ENCODE measurements at places on chromosomes 11 and 22.

- H3K27ac ChIP-seq: no peak overlapping the region
- peaks cover 41% of the 10 kb centered on the region for H3K4me1 ChIP-seq
- H3K36me3 ChIP-seq: peaks cover 6% of the 10 kb centered on the region
- no peak for DNase-seq
- no peak overlapping the region for H3K4me3 ChIP-seq
Observed at GRCh38 chr11:35340715-35341114, 78.6 kb downstream of the SLC1A2 start.

GRCh38 chr11:9905501-9905951 is 241.6 kb downstream of the SWAP70 start:
- no peak overlapping the region for H3K4me3 ChIP-seq
- H3K27me3 ChIP-seq: no peaks in the 10 kb centered on the region
- H3K36me3 ChIP-seq: no peaks in the 10 kb centered on the region
- no peak overlapping the region for H3K27ac ChIP-seq
- H3K4me1 ChIP-seq: no peaks in the 10 kb centered on the region

DNA sequence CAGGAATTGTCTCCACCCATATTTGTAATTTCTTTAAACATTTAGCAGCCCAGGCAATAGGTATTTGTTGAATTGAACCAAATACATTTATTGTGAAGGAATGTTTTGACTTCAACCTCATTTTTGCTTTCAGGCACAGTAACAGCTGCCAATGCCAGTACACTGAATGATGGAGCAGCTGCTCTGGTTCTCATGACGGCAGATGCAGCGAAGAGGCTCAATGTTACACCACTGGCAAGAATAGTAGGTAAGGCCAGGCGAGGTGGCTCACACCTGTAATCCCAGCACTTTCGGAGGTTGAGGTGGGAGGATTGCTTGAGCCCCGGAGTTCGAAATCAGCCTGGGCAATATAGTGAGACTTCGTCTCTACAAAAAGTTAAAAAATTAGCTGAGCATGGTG is 20.9 kb downstream of the ACAT1 start:
- no peak for DNase-seq
- no peak overlapping the region for H3K27ac ChIP-seq
- H3K4me1 ChIP-seq: peaks cover 25% of the 10 kb centered on the region
- H3K36me3 ChIP-seq: peaks cover 64% of the 10 kb centered on the region

- peaks cover 38% of the 10 kb centered on the region for H3K36me3 ChIP-seq
- H3K4me3 ChIP-seq: peak overlapping the region; percentile 94
- peak overlapping the region; percentile 91 for H3K27ac ChIP-seq
- H3K27me3 ChIP-seq: no peaks in the 10 kb centered on the region
Observed at GRCh38 chr11:96341211-96342013, 1.6 kb downstream of the MAML2 start.

DNA sequence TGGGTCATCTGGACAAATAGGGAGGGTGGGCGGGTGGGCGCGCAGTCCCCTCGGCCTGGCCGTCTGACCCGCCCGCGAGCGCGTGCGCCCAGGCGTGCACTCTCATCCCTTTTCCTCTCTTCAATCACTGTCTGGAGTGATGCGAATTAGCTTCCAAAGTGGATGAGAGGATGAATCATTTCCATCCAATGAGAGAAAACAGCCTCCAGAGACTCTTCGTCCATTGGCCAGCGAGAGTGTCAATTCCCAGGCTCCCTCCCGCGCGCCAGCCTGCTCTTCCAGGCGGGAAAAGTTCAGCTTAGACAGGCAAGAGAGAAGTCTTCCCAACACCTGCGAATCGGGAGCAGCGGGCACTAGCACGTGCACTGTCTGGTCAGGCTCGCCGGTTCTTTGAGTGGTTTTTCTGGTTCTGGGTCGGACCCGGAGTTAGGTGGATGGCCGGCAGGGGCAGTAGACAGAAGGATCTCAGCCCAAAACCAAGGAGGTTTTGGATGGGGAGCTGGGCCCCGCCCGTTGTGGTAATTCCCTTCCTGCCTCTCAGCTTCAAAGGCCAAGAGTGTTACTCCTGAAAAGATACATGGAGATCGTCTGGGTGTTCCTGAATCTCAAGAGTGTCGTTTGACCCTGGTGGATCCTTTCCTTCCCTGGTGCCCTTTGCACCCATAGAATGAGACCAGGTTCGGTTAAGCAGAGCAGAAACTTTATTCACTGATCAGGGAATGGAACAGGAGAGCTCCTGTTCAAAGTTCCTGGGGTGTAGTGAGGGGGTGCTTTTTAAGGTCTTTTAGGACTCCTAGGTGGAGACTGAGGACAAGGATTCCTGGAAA is 33.4 kb upstream of the GLYATL1 start:
- H3K4me1 ChIP-seq: no peaks in the 10 kb centered on the region
- DNase-seq: no peak

- no peaks in the 10 kb centered on the region for H3K27me3 ChIP-seq
- DNase-seq: no peak
- peak overlapping the region; percentile 6 for H3K27ac ChIP-seq
- H3K36me3 ChIP-seq: peaks cover 32% of the 10 kb centered on the region
- H3K4me3 ChIP-seq: peak overlapping the region; percentile 49
Observed at GRCh38 chr11:96306933-96307775, 35.8 kb downstream of the MAML2 start.

- no peak overlapping the region for H3K4me3 ChIP-seq
- H3K4me1 ChIP-seq: no peaks in the 10 kb centered on the region
- no peak for DNase-seq
- no peak overlapping the region for H3K27ac ChIP-seq
- H3K36me3 ChIP-seq: no peaks in the 10 kb centered on the region
- peaks cover 3% of the 10 kb centered on the region for H3K27me3 ChIP-seq
Observed at GRCh38 chr11:112715056-112715455, 246.2 kb upstream of the NCAM1 start.

GRCh38 chr22:26450453-26451185 is 21.6 kb downstream of the ASPHD2 start:
- no peak overlapping the region for H3K4me3 ChIP-seq
- peaks cover 4% of the 10 kb centered on the region for H3K36me3 ChIP-seq
- no peak overlapping the region for H3K27ac ChIP-seq
- H3K4me1 ChIP-seq: no peaks in the 10 kb centered on the region

GRCh38 chr11:134531327-134532130 is 119.5 kb upstream of the B3GAT1 start:
- no peaks in the 10 kb centered on the region for H3K36me3 ChIP-seq
- H3K4me3 ChIP-seq: no peak overlapping the region
- DNase-seq: peak; percentile 18

- no peak overlapping the region for H3K4me3 ChIP-seq
- H3K27ac ChIP-seq: no peak overlapping the region
- DNase-seq: no peak
Observed at GRCh38 chr11:69126286-69126685, 29.4 kb upstream of the SMIM38 start.

- peaks cover 51% of the 10 kb centered on the region for H3K27me3 ChIP-seq
- H3K27ac ChIP-seq: no peak overlapping the region
- no peaks in the 10 kb centered on the region for H3K36me3 ChIP-seq
- no peak overlapping the region for H3K4me3 ChIP-seq
Observed at GRCh38 chr11:70142221-70142875, 60.7 kb upstream of the FADD start.

- H3K27me3 ChIP-seq: no peaks in the 10 kb centered on the region
- H3K4me3 ChIP-seq: no peak overlapping the region
- no peaks in the 10 kb centered on the region for H3K4me1 ChIP-seq
- H3K36me3 ChIP-seq: no peaks in the 10 kb centered on the region
- H3K27ac ChIP-seq: no peak overlapping the region
Observed at GRCh38 chr11:97557399-97557798, 1167.6 kb downstream of the JRKL start.

DNA sequence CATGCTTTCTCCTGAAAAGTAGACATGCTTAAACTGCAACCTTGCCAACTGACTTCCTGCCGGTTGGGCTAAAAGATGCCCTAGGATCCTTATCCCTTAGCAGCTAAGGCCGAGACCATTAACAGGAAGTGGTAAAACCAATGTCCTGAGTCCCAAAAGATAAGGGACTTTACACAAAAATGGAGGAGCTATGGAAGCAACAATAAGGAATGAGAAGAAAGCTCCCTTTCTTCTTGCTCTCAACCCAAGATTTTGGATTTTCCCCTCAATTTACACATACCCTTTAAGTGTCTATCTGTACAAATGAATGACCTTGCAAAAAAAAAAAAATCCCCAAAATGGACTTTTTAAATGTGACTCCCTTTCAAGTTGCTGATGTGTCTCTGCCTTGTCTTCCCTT is 11.1 kb downstream of the MRPL17 start:
- peaks cover 70% of the 10 kb centered on the region for H3K4me1 ChIP-seq
- H3K27me3 ChIP-seq: no peaks in the 10 kb centered on the region
- no peak for DNase-seq

- no peak for DNase-seq
- H3K27ac ChIP-seq: no peak overlapping the region
- peaks cover 11% of the 10 kb centered on the region for H3K36me3 ChIP-seq
- peaks cover 31% of the 10 kb centered on the region for H3K4me1 ChIP-seq
- no peak overlapping the region for H3K4me3 ChIP-seq
Observed at GRCh38 chr22:49658902-49659280, 168.8 kb downstream of the BRD1 start.

GRCh38 chr22:43627485-43628213 is 184.5 kb downstream of the EFCAB6 start:
- no peaks in the 10 kb centered on the region for H3K4me1 ChIP-seq
- no peak overlapping the region for H3K4me3 ChIP-seq

DNA sequence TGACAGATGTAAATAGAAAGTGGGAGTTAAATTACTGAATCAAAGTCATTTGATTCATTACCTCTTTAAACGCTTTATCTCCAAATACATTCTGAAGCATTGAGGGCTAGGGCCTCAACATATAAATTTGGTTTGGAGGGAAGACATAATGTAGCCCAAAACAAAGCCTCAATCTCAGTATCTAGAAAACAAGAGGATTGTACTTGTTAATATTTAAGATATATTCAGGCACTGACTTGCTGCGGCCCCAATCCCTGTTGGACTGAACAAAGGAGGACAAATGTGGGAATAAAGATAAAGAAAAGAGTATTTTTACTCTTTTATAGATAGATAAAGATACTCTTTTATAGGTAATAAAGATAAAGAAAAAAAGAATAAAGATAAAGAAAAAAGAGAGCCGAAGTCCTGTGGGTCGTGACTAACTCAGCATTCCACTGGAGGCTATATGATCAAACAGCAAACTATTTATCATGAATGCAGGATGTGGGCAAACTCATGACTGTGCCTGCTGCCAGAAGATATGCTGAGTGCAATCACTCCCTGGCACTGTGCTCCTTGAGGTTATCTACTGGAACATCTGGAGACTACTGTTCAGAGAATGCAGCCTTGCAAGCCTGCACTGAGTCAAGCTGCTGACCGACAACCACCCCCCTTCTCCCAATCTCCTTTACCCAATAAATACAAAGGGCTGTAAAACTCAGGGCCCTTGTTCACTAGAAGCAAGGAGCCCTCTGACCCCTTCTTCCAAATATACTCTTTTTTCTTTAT is 6.9 kb downstream of the OR10V1 start:
- H3K4me3 ChIP-seq: no peak overlapping the region
- H3K27me3 ChIP-seq: peaks cover 6% of the 10 kb centered on the region
- no peak for DNase-seq
- no peak overlapping the region for H3K27ac ChIP-seq
- no peaks in the 10 kb centered on the region for H3K4me1 ChIP-seq
- no peaks in the 10 kb centered on the region for H3K36me3 ChIP-seq

DNA sequence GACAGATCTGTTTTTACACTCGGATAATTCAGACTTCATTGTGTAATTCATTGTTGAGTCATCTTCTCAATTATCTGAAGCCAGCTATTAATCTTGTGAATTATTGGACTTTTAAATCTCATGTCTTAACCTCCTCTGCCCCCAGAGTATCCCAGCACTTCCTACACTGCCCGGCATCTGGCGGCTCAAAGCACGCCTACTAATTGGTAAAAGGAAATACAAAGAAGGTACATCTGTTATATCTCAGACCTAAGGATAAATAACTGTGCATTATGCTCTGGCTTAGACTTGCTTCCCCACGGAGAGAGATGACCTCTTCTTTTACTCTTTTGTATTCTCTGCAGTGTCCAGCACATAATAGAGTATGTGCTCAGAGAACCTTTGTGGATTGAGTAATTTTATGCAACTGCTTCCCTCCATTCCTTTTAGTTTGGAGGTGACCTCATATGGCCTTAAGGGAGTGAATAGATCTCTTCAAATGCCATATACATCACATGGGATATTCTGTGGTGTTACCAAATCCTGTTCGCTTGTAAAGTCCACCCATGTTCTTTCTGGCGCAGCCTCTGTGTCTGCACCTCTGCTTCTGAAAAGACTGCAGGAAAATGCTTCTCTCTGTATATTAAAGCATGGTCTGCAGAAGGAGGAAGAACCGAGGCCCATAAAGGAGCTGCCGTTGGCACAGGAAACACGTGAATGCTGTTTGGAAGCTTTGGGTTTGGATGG is 125.6 kb upstream of the SORL1-AS1 start:
- no peak overlapping the region for H3K4me3 ChIP-seq
- peaks cover 89% of the 10 kb centered on the region for H3K36me3 ChIP-seq
- no peak overlapping the region for H3K27ac ChIP-seq

DNA sequence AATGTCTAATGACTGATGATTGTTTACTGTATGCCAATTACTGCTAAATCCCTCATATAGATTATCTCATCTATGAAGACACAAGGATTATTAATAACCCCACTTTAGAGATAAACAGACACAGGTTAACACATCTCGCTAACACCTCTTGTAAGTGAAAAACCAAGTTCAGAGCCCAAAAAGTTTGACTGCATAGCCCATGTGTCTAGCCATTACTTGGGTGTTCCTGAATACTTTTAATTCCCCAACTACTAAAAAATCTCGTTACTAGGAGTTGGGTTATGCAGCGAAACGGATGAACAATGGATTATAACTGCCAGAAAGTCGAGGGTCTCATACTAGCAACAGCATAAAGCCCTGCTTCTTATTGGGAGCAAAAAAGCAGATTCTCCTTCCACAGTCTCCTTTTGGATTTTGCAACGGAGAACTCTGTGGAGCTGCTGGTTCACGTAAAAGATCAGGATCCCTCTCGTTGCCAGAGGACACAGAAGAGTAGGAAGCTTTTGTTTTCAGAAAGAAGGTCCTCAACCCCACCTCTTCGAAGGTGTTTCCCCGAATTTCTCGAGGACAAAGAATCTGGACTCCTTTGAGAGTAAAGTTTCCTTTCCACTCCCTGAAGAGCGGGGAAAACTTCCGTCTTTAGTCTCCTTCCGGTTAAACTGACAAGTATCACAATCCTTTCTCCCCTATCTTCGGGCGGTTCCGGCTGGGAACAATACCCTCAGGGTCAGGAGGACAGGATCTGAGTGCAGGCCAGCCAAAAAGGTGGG is 979 bp downstream of the ZBED5 start:
- H3K27ac ChIP-seq: peak overlapping the region; percentile 99
- H3K4me1 ChIP-seq: peaks cover 44% of the 10 kb centered on the region
- peak overlapping the region; percentile 97 for H3K4me3 ChIP-seq
- H3K27me3 ChIP-seq: peaks cover 6% of the 10 kb centered on the region
- no peak for DNase-seq
- H3K36me3 ChIP-seq: peaks cover 44% of the 10 kb centered on the region

GRCh38 chr11:70692131-70692530 is 293.8 kb downstream of the CTTN start:
- no peaks in the 10 kb centered on the region for H3K4me1 ChIP-seq
- H3K4me3 ChIP-seq: no peak overlapping the region
- no peaks in the 10 kb centered on the region for H3K27me3 ChIP-seq
- no peak overlapping the region for H3K27ac ChIP-seq
- no peaks in the 10 kb centered on the region for H3K36me3 ChIP-seq

Data from activated naive CD4-positive, alpha-beta T cell treated with anti-CD3 and anti-CD28 coated beads, Interleukin-2, amount 10 ng/mL, durations not matched to agents 7 days and 5 days (primary cell).